ENCODE measurements at places on chromosomes 4 and X.

- no peak for DNase-seq
Observed at GRCh38 chr4:139589336-139590018, 33.5 kb upstream of the SETD7 start.

DNA sequence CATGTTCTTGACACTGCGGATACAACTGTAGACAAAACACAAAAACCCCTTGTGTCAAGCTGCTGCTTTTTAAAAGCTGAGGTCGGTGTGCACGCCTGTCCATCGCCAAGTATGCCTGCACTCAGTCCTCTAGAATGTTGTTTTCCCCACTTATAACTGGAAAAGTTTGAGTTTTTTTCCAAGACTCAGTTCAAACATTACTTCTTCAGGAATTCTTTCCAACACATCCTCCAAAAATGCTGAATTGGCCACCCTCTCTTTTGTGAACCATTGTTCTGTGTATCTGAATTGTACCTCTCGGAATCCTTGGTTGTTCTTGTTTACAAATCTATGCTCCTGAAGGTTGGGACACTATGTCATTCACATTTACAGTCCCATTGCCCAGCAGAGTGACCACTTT lies 94.6 kb downstream of the REELD1 start:
- DNase-seq = no peak

DNA sequence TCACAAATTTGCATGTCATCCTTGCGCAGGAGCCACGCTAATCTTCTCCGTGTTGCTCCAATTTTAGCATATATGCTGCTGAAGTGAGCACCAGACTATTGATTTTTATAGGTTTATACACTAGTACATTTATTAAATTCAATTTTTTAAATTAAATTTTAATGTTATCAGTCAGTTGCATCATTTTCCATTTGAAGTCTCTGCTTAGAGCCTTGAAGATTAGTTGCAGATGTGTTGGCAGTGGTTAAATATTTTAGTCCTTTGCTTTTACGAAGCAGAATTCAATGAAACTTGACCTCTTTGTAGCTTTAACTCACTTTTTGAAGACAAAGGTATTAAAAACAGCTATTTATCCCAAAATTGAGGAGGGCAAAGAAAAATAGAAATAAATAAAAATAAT lies 16.5 kb downstream of the TRAPPC11 start:
- DNase-seq = no peak

DNA sequence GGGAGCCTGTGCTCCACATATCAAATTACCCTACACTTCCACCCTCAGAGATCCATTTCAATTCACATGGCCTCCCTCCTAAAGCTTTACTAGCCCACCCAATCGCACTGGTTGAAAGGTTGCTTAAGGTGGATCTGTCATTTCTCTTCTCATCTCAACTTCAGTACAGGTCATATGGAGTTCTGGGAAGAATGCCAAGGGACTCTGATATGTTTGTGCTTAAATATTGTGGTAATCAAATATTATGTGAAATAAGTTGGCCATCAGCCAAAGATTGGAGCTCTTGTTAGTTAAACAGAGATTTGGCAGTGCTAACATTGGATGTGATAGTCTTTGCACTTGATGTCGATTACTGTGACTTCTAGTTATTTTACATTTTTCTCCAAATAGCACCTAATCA lies 20.5 kb downstream of the SEPTIN6 start:
- no peak for DNase-seq

- DNase-seq = no peak
Observed at GRCh38 chr4:162706051-162706450, 460.6 kb downstream of the NAF1 start.

DNA sequence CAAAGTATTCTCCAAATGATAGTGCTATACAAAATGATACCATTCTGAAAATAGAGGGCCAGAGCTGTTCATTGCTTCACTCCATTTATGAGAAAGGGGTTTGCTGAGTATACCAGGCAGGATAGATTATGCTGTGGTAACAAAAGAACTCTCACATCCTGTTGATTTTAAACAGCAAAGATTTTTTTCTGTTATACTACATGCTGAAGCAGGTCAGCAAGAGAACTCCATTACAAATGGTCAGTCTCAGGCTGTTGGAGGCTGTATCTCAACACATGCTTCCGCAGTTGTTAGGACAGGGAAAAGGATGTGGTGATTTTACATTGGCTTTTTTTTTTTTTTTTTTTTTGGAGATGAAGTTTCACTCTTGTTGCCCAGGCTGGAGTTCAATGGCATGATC lies 13.7 kb upstream of the KLHL5 start:
- DNase-seq = no peak

DNA sequence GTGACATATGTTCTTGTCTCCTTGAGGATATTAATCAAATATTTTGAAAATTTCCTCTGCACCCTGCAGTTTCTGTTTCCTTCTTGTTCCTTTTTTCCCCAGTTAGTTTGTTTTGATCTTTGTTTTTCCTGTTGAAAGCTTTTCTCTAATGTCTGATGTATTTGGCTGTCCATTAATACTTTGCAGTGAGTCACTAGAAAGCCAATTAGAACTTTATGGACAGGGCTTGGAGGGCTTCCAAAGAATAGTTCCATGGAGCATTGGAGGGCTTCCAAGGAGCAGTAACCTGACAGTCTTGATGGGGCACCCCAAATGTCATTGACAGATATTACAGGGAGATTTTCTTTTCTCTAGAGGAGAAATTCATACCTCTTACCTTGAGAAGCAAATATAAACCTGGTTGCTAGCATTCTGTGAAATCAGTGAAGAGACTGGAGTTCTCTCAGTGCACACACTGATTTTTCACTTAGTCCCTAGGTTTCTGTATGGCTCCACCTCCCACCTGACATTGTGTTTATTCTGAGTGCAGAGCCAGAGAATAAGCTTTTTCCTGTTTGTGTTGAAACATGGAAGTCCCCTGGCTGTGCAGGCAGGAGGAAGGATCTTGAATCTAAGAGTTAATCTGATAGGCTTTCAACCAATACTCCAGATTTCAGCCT lies 26.5 kb downstream of the SPARCL1 start:
- no peak for DNase-seq

DNA sequence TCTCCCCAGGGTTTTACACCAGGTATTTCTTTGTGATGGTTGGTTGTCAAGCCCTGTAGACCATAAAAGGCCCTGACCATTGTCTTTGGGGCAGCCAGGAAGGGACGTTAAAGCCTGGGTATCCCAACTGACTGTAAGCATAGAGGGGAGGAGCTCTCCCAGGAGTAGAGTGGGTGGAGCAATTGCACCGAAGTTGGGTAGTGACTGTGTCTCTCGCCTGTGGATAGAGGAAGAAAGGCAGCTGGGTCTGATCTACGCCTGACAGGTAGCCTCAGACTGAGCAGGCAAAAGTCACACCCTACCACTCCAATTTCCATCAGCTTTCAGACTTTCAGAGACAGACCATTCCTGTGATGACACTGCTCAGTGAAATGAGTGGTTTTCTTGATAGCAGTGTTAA lies 123.3 kb downstream of the KLHL8 start:
- DNase-seq = no peak

DNA sequence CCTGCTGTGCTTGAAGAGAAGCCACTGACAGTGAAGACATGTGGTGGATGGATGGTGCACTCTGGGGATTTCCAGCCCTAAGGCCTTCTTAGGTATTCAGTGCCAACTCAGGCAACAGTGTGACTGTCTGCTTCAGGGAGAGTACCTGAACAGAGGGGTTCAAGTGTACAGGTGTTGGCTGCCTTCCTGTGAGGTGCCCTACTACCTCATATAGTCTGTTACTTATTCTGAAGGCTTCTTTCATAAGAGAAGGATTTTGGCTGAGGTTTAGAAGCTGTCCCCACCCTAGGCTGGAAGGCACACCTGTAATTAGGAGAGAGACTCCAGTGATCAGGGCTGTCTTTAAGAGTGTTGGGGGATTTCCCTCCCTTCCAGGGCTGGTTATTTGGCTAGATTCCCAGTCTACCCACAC lies 1.8 kb downstream of the FTHL17 start:
- no peak for DNase-seq
